ENCODE measurements at places on chromosomes 12 and 14.

GRCh38 chr14:96263347-96264199 is 7.6 kb downstream of the BDKRB1 start:
- DNase-seq: no peak

GRCh38 chr14:65160091-65160490 is 57.8 kb upstream of the MAX start:
- DNase-seq: no peak

DNA sequence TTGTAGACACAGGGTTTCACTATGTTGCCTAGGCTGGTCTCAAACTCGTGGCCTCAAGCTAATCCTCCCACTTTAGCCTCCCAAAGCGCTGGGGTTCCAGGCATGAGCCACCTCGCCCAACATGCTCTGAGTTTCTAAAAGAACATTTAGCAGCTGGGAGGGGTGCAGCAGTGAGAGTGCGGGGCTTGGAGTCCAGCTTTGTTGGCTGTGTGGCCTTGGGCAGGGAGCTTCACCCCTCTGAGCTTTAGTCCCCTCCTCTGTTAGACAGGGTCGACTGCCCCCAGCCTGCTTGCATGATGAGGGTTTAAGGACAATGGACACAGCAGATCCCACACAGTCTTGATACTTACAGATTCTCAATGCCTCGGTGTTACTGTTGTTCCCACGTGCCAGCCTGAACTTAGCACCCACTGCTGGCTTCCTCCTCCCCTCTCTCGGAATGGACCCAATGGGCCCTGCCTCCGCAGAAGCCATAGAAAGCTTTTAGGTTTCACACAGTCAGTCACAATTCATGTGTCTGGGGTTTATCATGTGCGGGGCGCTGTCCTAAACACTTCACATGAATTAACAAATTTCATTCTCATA is 54.6 kb downstream of the PSMA6 start:
- no peak for DNase-seq

DNA sequence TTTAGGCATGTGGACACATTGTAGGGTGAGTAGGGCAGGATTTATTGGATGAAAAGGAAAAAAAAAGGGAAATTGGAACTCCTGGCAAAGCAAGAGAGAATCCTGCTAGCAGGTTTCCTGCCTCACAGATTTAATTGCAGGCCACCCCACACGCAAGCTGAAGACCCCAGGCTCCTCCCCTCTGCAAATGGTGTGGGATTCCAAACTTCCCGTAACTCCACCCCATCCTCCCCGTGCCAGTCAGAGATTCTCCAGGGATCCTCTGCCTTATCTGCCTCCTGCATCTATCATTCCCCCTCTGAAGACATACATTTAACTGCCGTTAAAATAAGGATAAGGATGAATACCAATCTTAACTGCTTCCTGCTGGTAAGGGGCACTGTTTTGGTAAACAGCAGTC is 249.8 kb upstream of the GARIN2 start:
- DNase-seq: no peak

All from choroid plexus epithelial cell (primary cell).